Nucleus accumbens (tissue), 56 donors: ENCODE measurements at places on chromosomes 7 and 10.

- no peak for DNase-seq
These were observed 290.3 kb upstream of the NFE2L3 start for GRCh38 chr7:25861601-25862260.

- DNase-seq = no peak
These were observed 498.6 kb downstream of the GALNT17 start for GRCh38 chr7:71630516-71630915.

- no peak for DNase-seq
These were observed 20.8 kb upstream of the FAM170B start for GRCh38 chr10:49154641-49155040.

- no peak for DNase-seq
These were observed 207.7 kb downstream of the MALRD1 start for GRCh38 chr10:19256331-19256730.

- DNase-seq = no peak
These were observed 122.7 kb upstream of the TMEM72 start for GRCh38 chr10:44788147-44789129.

DNA sequence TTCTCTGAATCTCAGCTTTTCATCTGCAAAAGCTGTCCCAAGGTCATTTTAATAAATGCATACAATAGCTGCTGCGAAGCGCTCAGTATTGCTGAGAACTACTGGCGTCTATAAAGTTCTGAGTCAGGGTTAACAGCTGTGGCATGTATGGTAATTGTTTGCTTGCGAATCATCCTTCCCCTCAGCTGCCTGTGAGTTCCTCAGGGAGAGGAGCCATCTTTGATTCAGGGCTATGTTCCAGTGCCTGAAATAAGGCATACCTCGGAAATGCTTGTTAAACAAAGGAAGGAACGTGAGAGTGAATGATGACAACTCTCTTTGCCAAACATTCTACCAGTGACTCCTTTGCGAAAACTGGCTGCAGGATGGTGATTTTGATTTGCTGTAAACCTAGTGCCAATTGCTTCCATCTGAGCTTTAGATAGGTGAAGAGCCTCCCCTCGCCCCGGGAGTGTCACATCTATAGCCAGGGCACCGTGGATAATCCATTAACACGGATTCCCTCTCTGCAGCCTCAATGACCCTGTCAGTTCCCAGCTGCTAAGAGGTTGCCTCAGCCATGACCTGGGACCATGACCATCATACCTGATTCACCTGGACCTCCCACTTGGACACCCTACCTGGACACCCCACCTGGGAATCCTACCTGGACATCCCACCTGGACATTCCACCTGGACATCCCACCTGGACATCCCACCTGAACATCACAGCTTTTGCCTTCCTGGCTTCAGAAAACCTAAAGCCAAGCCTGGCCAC is 39.6 kb downstream of the GPRIN2 start:
- DNase-seq = no peak

DNA sequence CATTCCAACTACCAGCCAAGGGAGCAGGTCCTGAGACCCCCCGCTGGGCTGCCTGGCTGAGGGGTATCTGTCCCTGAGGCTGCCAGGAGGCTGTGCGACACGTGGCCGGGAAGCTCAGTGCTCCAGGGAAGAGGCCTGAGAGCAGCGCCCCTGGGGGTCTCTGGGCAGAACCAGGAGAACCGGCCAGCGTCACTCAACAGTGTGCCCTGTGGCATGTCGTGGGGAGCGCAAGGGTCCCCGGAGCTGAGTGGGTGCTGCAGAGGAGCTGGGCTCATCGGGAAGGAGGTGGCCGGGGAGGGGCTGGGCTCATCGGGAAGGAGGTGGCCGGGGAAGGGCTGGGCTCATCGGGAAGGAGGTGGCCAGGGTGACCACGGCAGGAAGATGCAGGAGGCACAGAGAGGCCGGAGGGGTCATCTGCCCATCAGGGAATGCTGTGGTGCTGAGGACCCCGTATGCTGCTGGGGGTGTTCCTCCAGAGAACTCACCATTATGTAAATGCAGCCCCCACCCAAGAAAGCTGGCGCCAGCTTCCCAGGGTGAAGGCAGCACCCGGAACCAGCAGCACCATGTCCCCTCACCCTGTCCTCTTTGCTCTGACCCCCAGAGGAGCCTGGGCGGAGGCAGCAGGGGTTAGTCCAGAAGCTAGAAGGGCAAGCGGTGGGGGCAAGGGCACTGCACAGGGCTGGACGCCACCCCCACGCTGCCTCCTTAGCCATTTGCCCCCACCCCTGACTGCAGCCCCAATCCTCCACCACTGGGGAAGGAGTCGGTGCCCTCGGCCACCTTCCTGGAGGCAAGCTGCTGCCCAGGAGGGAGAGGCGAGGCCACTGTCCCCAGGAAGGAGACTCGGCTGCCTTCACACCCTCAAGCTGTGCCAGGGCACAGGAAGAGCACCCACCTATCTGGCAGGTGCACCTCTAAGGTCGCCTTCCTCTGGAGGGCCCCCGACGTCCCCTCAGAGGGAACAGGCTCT is 33.3 kb downstream of the CALML3 start:
- no peak for DNase-seq

DNA sequence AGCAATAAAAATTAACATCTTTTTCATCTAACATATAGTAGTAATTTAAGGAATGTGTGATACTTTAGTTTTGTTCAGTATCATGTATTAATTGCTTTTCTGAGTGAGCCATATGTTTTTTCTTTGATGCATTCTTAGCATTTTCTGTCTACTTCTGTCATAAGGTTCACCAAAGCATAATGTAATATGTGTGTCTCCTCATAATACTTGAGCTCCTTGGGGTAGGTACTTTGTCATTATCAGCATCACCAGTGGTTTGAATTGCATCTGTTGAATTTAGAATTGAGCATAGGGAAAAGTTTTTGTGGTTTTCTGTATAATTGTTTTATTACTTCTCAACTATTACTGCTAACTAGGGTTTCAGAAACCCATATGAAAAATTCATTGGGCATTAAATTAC is 26.5 kb downstream of the VPS50 start:
- DNase-seq = no peak

DNA sequence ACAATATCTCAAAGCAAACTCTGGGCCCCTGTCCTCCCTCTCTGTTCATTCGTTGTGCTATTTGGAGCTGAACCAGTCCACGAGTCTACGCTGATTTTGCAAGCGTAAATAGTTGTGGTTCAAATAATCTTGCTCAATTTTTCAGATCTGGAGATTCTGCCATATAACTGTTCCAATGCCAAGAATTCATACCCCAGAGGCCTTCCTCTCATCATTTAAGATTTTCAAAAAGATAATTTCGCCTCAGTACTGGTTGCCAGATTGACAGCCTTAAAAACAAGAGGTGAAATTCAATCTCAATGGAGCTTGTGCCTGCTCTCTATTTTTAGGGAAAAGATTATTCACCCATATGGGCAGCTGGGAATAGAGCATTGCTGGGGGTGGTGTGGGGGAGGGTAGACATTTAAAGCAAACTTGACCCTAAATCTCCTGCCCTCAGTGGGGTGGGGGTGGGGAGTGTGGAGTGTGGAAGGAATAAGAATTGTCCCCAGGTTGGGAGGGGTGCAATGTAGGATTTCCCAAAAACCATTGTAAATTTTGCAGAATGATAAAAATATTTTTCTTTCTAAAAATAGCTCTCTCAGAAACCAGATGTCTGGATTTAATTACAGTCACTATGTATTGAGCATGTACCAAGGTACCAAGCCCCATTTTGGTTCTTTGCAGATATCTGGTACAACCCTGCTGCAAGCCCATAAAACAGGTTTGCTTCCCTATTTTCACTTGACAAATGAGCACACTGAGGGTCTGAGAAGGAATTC is 104.7 kb upstream of the EEPD1 start:
- DNase-seq = no peak

GRCh38 chr7:78062214-78062613 is 263.6 kb downstream of the PHTF2 start:
- no peak for DNase-seq

- DNase-seq = no peak
These were observed 159.2 kb downstream of the AGMO start for GRCh38 chr7:15402436-15403136.

GRCh38 chr10:127459918-127460317 is 89.2 kb upstream of the NPS start:
- no peak for DNase-seq

- no peak for DNase-seq
These were observed 123.4 kb downstream of the NEURL1 start for GRCh38 chr10:103616705-103617601.

- no peak for DNase-seq
These were observed 97.0 kb downstream of the HGF start for GRCh38 chr7:81672872-81673271.

GRCh38 chr7:3214090-3214413 is 87.0 kb upstream of the SDK1 start:
- no peak for DNase-seq

- DNase-seq = no peak
These were observed 156.2 kb upstream of the LAMB4 start for GRCh38 chr7:108286290-108286904.

- no peak for DNase-seq
These were observed 158.3 kb upstream of the PPP2R2D start for GRCh38 chr10:131742500-131742951.

- no peak for DNase-seq
These were observed 69.4 kb downstream of the HYCC1 start for GRCh38 chr7:22944510-22944909.

DNA sequence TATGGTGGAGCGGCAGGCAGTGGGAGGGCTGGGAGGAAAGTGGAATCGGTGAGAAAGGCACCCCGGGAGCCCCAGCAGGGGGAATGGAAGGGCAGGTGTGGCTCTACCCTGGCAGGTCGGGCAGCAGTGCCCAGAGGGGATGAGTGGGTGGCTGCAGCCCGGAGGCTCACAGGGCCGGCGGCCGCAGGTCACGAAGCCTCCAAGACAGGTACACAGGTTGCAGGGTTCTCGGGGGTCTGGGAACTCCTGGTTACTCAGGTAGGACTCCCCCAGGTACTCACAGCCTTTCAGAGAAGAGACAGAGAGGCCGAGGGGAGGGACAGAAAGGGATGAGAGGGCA is 21.8 kb downstream of the KCP start:
- no peak for DNase-seq

- DNase-seq = no peak
These were observed 564.1 kb upstream of the KCND2 start for GRCh38 chr7:119708891-119709290.
